ENCODE measurements at places on chromosomes 6 and 20. TPM values are rescaled to one million over a fixed set of nuclear protein-coding genes. Genes with fewer than 3 reads are reported as not detected.
A peak's percentile ranks its signal among the peaks of the same experiment; 100 is the strongest.

OGFRL1 gene
- polyA plus RNA-seq, result 23.1 TPM

DNA sequence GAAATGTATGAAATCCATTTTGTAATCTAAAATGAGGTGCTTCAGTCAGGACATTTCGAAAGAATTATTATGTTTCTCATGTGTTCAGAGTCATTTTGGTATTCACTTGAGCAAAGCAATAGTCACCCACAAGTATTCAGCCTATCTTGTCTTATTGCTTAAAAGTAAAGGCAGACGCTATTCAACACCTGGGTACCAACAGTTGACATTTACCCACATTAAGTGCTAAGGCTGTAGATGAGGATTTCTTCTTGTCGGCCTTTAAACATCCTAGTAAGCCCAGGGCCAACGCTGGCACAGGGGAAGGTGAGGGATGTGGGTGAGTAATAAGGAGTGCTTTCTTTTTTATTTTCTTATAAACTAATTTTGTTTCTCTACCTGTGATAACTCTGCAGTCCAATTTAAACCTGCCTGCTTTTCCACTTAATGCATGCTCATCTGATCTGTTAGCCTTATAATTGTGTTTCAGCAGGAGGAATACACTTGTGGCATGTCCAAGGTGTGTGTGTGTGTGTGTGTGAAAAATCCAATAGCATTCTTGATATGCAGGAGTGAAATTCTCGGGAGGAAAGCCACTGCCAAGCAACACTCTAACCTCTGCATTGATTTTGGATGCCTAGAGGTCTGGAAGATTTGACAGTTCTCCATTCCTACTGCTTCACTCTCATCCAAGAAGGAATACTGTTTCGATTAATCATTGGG, 252.0 kb downstream of the SOX4 start:
- DNase-seq, result no peak

- no peak for DNase-seq
Observed at GRCh38 chr6:162358625-162359024, 368.9 kb downstream of the PRKN start.

GRCh38 chr6:161389756-161390155, 115.9 kb upstream of the AGPAT4 start:
- DNase-seq, result no peak

- no peak for DNase-seq
Observed at GRCh38 chr20:60091861-60092260, 133.6 kb downstream of the CDH26 start.

TUBB1 gene
- 2.5 TPM for polyA plus RNA-seq

BPIFA1 gene
- not detected for polyA plus RNA-seq

DNA sequence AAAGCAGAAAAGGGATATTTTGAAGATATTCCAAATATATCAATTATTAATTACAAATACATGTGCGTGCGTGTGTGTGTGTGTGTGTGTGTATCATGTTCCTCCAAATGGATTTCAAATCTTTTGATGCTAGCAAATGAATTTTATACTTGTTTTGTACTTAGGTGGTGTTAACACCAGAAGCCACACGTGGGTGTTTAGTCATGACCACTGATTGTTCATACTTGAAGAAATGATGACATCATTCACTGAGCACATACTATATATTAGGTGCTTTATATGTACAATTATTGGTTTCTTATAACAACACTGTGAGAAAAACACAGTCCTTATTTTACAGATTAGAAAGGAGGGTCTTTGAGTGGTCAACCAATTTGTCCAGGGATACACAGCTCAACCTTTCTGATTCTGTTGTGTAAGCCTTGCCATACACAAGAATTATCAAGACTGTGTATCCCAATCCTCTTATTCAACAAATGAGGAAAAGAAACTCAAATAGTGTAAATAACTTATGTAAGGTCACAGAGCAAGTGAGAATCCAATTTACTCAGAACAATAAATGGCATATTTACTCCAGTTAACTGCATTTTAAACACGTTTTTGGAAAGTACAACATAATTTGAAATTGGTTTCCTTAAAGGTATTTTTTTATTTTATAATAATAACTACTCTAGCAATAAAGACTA, 88.5 kb downstream of the BCAS1 start:
- no peak for DNase-seq

FLRT3 gene
- 125 TPM for polyA plus RNA-seq

GRCh38 chr20:10523443-10523842, 88.3 kb downstream of the SLX4IP start:
- no peak for DNase-seq

- DNase-seq, result no peak
Observed at GRCh38 chr6:5466281-5467136, 205.2 kb downstream of the FARS2 start.

BCL2L1 gene
- 84.8 TPM for polyA plus RNA-seq

TMC2 gene
- 0.31 TPM for polyA plus RNA-seq

- no peak for DNase-seq
Observed at GRCh38 chr20:19849341-19850197, 91.5 kb downstream of the RIN2 start.

VAPB gene
- 51.2 TPM for polyA plus RNA-seq

VARS2 gene
- polyA plus RNA-seq, result 45.6 TPM

DNA sequence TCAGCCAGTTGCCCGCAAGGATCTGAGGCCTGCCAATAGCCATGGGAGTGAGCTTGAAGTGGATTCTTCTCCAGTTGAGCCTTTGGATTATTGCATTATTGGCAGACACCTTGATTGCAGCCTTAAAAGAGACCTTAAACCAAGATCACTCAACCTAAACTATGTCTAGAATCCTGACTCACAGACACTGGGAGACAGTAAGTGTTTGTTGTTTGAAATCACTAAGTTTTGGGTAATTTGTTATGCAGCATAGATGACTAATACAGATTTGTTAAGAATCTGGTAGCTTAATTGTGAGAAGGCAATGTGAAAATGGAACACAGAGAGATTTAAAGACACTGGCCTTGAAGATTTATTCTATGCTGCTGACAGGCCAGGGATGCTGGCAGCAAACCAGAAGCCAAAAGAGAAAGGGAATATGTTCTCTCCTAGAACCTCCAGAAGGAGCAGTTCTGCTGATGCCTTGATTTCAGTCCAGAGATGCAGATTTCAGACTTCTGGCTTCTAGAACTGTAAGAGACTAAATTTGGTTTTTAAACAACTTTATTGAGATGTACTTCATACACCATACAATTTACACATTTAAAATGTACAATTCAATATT, 17.6 kb downstream of the SIRPD start:
- DNase-seq, result no peak

ZNF165 gene
- 5.2 TPM for polyA plus RNA-seq

DNA sequence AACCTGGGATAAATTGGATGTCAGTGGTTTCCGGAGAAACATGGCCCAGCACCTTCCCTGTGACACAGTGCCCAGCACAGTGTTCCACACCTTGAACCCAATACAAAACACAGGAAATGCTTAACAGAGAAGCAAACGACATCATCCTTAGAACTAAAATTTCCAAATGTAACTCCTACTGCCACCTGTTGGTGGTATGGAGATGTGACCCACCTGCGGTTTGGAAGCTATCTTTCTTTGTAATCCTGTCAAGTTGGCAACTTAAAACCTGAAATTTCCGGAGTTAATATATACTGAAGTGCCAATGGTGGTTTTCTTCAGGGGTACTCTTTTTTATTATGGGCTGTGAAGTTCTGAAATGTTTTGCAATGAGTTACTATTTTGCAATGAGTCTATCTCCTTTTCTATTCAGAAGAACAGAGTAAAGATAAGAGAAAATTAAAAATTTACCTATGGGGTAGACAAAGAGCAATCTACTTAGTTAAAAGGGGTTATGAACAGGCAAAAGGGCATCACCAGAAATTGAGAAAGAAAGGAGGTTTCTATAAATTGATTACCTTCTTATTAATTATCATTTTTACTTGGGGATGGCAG, 658.8 kb downstream of the PTPRT start:
- DNase-seq, result peak; percentile 12

DNA sequence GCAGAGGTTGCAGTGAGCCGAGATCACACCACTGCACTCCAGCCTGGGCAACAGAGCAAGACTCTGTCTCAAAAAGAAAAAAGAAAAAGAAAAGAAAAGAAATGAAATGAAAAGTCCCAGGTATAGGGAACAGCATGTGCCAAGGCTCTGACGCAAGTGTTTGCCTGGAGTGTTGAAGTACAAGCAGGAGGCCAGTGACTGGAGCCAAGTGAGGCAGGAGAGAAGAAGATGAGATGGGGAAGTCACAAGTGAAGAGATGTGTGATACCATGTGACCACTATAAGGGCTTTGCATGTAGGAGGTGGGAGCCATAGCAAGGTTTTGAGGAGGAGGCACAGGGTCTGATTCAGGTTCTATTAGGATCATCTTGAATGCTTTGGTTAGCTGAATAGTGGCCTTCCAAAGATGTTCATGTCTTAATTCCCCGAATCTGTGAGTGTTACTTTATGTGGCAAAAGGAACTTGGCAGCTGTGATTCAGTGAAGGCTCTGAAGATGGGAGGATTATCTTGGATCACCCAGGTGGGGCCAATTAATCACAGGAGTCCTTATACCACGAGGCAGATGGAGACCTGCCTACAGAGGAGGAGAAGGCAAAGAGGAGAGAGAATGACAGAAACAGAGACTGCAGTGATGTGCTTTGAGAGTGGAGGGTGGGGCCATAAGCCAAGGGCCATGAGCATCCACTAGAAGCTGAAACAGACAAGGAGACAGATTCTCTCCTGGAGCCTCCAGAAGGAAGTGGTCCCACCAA, 91.1 kb upstream of the PTPN1 start:
- DNase-seq, result no peak

APOBEC2 gene
- polyA plus RNA-seq, result 0.71 TPM

HLA-DPB1 gene
- polyA plus RNA-seq, result 19.9 TPM

DNA sequence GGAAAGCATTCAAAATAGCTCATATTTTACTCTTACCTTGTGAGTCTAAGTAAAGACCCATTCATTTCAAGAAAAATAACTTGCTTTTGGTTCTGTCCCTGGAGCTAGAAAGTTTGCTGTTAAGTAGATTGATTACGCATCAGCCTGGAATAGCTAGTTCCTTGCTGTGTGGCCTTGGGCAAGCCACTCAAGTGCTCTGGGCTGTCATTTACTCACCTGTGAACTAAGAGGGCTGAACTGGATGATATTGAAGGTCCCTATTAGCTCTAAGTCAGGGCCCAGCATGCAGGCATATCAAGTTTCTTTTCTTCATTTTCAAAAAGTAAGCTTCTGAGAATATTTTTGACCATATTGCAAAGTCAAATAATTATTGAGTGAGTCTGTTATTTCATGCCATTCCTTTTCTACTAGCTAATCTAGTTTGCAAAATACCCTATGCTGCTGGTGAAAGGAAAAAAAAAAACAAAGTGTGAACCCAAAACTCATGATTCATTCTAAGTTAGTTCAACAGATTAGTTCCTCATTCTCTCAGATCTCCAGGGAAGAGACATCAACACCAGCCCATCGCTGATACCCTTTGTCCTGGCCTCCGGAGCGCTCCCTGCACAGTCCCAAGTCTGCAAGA, 106.5 kb upstream of the GMDS start:
- no peak for DNase-seq

GRCh38 chr6:31483392-31483791, 14.6 kb upstream of the MICB start:
- DNase-seq, result no peak

DNA sequence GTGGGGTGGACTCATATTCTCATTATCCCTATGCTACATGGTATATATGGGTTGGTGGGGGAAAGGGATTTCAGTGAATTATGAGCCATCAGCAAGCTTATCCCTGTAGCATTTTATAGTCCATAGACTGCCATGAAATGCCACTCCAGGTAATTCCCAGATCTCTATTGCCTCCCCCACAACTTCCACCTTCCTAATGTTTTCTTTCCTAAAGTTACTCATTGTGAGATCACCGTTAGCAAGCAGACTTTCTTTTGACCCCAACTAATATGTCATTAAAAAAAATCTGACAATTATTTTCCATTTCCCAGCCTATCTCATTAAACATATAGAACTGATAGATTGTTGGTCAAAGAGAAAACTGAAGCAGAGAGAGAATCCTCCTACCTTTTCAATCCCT, 40.7 kb upstream of the TBX18 start:
- DNase-seq, result no peak

DNA sequence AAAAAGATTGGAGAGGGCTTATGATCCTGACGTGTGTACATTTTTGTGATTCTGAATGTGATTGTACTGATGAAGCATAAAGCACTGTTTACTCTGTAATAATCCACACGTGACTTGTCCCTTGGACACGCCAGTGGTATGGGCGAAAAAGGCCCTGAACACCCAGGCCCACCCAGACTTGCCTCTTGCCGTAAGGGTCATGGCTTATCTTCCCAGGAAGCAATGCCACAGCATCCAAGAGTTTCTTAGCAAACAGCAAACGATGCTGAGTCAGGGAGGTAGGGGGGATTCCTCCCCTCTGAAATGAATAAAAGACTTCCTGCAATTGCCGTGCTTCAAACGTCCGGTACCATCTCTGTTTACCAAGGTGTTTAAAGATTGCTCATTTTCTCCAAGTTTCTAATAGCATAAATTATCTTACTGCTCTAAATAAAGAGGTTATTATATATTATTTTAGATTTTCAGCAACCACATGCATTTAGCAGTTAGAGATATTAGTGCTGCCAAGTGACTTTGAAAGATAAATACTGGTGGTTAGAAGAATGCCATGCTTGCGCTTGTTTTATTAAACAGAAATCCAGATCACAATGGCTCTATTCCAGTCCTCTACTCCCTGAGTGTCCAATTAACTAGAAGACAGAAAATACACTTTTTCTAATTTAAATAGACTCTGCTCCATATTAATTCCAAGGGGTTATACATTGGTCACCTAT, 212.8 kb upstream of the CST7 start:
- no peak for DNase-seq

UCKL1 gene
- 54.0 TPM for polyA plus RNA-seq

- no peak for DNase-seq
Observed at GRCh38 chr6:16338577-16339264, 100.3 kb downstream of the GMPR start.

- DNase-seq, result no peak
Observed at GRCh38 chr20:39479196-39479810, 517.2 kb downstream of the DHX35 start.

DNA sequence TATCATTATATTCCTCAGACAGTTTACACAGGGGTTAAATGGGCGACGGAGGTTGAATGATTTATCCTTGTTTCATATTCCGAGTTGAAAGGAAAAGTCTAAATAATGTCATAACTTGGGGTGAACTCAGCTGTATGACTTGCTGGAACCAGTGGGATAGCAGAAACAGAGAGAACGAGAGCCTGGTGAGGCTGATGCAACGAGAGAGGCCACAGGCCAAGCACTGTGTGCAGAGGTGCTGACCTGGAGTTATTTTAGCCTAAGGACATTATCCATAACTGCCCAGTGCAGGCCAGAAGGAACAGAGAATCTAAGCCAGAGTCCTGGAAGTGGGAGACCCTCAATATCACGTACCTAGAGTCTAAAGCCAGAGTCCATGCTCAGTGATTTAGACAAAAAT, 394.9 kb downstream of the MAFB start:
- no peak for DNase-seq

DNA sequence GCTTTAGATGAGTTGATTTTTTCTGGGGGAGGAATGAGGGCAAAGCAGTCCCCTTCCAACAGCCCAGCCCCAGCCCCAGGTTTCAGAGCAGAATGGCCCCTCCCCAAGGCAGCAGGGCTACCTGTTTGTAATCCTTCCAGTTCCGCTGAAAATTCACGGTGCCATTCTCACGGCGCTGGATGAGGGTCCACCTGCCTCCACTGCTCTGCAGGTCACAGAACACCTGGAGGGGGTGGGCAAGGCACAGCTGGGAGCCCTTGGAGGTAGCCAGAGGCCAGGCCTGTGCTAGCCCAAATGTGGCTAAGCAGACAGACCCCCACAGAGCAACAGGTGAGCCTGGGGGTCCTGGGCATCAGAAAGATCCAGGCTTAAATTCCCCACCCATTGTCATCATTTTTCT, 36.5 kb downstream of the ANGPT4 start:
- no peak for DNase-seq

GRCh38 chr20:57977569-57977968, 250.9 kb downstream of the ANKRD60 start:
- no peak for DNase-seq
